ENCODE measurements at places on chromosomes 12 and 14.
A peak's percentile ranks its signal among the peaks of the same experiment; 100 is the strongest.

- DNase-seq: no peak
Measured at GRCh38 chr12:70749931-70750330, 112.7 kb upstream of the PTPRB start.

DNA sequence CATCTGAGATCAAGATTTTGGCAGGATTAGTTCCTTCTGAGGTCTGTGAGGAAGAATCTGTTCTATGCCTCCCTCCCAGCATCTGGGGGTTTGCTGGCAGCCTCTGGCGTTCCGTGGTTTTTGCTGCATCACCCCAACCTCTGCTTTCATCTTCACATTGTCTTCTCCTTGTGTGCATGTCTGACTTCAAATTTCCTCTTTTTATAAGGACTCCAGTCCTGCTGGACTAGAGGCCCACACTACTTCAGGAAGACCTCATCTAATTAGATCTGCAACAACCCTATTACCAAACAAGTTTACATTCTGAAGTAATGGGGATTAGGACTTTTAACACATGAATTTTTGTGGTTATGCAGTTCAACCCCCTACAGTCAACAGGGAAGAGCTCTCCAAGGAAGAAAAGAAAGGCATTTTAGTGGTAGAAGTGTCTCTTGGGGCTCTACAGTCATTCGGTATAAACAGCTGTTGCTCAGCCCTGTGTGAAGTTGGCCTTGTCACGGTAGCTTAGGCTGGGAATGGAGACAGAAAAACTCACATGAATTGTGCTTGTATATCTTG is 89.7 kb downstream of the CAND1 start:
- DNase-seq: no peak

- no peak for DNase-seq
Measured at GRCh38 chr12:61713121-61713520, 547.1 kb upstream of the USP15 start.

DNA sequence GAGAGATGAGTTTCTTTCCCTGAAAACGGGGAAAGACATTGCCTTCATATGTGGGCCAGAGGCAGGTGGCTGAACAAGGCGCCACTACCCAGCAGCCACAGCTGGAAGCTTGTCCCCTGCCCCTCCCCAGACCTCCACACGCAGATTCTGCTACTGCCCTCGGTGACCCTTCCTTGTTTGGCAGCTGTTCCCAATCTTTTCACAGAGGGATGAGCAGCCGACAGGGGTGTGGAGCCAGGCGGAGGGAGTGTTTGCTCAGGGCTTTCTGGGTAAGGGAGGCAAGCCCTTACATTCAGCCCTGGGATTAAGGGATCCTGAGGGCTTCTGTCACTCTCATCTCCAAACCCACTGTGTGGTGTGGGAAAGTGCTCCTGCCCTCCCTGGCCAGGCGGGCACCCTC is 4.5 kb upstream of the KRT4 start:
- DNase-seq: peak; percentile 75

GRCh38 chr12:132237772-132238487 is 91.5 kb downstream of the GALNT9 start:
- no peak for DNase-seq

- no peak for DNase-seq
Measured at GRCh38 chr14:88834883-88835431, 10.5 kb downstream of the TTC8 start.

GRCh38 chr14:75928690-75929181 is 53.1 kb downstream of the TGFB3 start:
- no peak for DNase-seq
